ENCODE measurements at places on chromosomes 3 and 15. TPM values are rescaled to one million over a fixed set of nuclear protein-coding genes. Genes with fewer than 3 reads are reported as not detected.

The ZNF660 gene
- polyA plus RNA-seq = 3.7 TPM

DNA sequence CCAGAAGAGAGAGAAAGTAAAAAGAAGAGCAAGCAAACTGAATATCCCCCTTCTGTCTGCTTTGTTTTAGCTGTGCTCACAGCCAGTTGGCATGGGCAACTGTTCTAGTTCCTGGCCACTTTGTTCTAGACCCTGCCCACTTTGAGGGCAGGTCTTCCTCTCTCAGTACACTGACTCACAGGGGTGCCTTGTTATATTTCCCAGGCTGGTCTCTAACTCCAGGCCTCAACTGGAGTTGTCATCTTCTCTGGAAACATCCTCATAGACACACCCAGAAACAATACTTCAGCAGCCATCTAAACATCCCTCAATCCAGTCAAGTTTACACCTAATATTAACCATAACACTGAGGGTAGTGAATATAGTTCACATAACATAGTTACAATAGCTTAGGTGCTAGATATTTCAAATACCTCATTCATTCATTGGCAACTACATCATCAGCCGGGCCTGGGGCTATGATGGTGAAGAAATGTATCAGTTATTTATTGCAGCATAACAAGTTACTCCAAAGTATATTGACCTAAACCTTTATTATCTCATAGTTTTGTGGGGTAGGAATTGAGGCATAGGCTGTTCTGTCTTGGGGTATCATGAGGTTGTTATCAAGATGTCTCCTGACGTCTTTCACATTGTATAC lies 106.0 kb downstream of the UBE2E2 start:
- H3K36me3 ChIP-seq = no peaks in the 10 kb centered on the region
- no peaks in the 10 kb centered on the region for H3K27me3 ChIP-seq
- H3K27ac ChIP-seq = no peak overlapping the region
- DNase-seq = no peak
- no peaks in the 10 kb centered on the region for H3K4me1 ChIP-seq

- H3K36me3 ChIP-seq = no peaks in the 10 kb centered on the region
- H3K27ac ChIP-seq = no peak overlapping the region
- no peak for DNase-seq
- no peaks in the 10 kb centered on the region for H3K4me1 ChIP-seq
Observed at GRCh38 chr3:40414270-40414669, 27.3 kb downstream of the ENTPD3 start.

DNA sequence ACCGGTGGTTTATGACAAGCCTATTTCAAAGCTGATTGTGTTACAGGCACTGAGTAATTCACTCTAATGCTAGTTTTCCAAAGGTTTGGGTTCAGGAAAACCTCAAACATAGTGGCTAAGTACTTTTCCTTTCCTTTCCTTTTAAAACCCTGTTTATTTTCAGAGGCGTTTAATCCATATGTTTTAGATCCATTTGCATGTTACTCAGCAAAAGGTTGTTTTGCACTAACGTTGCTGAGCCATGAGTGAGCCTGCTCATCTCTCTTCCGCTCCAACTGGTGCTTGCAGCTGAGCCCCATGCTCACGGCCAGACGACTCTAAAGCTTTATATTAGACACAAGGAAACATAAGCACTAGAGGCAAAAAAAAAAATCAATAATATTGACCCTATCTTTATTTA lies 9.4 kb downstream of the CEMIP start:
- no peaks in the 10 kb centered on the region for H3K36me3 ChIP-seq
- no peak overlapping the region for H3K4me3 ChIP-seq
- no peak overlapping the region for H3K27ac ChIP-seq
- peaks cover 16% of the 10 kb centered on the region for H3K27me3 ChIP-seq

The HTD2 gene
- 9.9 TPM for polyA plus RNA-seq

Data from muscle of leg (tissue), 16 donors.